ENCODE measurements at places on chromosomes 2 and 18.

DNA sequence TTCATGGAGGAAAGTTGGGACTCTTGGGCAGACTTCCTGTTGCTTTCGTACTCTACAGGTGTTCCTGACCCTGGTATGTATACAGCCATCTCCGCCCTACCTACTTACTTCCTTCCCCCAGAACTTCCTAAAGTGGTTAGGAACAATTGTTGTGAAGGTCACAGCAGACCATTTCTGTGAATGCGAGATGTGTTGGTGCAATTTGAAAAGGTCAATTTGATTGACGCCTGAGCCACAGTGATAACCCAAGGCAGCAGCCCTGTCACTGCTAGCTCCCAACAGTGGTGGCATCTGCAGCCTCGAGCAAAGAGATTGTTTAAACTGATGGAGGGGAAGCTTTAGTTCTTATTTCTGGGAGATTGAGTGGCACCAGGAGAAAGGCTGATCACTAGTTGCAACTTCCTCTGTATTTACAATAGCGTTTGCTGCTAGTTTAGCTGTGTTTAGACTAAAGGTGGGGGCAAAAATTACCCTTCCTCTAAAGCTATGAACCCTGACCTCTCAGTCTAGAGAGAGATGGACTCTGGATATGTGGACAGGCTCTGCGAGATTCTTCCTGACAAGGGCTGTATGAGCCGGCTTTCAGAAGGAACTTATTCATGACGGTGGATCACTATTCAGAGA is 78.3 kb upstream of the MAP4K3 start:
- no peak for DNase-seq

- no peak for DNase-seq
These were observed 88.9 kb upstream of the SIX3 start for GRCh38 chr2:44852594-44852993.

GRCh38 chr18:6427286-6427685 is 12.6 kb upstream of the L3MBTL4 start:
- DNase-seq, result no peak

DNA sequence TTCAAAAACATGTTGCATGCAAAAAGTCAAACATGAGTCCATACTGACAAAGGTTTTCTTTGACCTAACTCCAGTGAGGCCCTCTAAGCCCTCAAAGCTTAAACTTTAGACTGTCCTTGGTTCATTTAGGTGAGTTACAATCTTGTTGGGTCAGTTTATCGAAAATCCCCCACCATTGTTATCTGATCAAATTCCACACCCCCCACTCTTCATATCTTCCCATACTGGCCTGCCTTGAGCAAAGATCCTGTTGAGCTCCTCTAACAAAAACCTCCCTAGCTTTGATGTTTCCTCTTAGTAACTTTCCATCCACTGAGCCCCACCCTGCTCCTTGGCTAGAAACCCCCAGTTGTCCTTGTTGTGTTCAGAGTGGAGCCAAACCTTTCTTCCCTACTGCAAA is 193.7 kb downstream of the ARHGAP28 start:
- DNase-seq, result no peak

DNA sequence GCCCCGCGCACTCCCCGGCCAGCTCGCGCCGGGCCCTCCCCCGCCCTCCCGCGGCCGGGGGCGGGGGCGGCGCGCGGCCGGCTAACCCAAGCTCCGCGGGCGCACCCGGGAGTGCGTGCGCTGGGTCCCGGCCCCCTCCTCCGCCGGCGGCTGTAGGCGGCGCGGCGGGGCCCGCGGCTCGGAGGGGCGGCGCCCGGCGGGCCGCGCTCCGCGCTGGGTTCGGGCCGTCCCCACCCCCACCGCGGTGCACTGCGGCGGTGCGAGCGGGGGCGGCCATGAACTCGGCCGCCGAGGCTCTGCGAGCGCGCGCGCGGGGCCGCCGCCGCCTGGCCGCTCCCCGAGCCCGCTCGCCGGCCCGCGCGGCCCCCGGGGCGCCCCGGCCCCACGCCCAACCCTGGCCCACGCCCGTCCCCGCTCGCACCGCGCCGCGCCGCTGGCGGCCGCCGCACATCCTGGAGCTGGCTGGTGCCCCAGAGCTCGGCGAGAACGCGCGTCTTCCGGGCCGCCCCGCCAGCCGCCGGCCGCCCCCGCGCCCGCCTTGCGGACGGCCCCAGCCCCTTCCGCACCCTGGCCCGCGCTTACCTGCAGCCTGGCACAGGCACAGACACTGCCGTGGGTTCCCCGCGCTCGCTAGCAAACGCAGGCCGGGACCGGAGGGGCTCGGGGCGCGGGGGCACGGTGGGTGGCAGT is at the start of gene ZBTB14:
ZBTB14 (minus strand) TSS at position 496 of the 690 bp plus-strand sequence. CDS start 2,480 bp downstream, outside the sequence.
- DNase-seq, result peak; percentile 42
